ENCODE measurements at places on chromosomes 4 and X.

DNA sequence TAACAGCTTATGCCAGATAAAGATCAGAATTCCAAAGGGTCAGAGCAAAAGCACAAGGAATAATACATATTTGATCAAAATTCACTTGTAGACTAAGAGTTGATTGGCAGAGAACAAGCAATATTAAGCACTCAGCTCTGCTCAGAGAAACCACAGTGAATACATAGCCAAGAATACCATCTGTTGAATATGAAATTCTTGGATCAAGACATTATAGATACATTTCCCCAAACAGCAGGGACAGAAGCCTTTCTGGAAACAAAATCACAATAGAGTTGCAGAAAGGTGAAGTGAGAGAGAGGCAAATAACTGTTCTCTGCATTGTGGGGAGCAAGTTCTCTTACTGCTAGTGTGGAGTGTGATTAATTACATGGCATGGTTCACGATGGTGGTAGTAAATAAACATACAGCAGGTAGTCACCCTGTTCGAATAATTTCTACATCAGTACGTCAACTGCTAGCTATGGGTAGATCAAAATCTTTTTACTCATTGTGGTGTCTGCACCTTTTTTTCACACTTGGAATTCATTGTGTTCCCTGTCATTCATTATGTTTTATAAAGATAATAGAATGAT lies 366.7 kb downstream of the PCDH7 start:
- H3K27ac ChIP-seq, result no peak overlapping the region
- no peaks in the 10 kb centered on the region for H3K36me3 ChIP-seq
- DNase-seq, result no peak
- no peaks in the 10 kb centered on the region for H3K27me3 ChIP-seq

DNA sequence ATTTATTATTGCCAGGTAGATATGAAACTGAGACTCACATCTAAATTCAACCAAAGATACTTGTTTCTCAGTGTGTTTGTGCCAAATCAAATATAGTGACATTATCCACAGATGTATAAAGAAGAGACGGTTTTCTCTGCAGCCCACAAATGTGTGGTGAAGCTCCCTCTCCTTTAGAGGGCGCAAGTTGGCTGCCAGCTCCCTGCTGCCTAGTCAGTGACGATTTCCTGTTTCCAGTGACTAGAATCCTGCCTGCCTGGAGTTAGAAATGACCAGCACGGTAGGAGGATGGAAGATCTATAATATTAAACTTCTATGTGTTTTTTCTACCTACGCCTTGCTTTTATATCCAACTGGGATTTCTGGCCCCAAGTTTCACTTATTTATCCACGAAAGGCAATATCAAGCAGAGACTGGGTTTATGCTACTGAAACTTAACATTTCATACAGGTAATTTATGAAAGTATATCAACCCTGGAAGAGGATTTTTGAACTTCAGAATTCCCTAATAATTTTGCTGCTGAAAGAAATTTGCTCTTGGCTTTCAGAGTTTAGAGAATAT lies 1793.7 kb upstream of the TENM3 start:
- no peak overlapping the region for H3K4me3 ChIP-seq
- H3K36me3 ChIP-seq, result no peaks in the 10 kb centered on the region
- no peaks in the 10 kb centered on the region for H3K4me1 ChIP-seq
- no peak overlapping the region for H3K27ac ChIP-seq
- peak; percentile 51 for DNase-seq
- H3K27me3 ChIP-seq, result no peaks in the 10 kb centered on the region

DNA sequence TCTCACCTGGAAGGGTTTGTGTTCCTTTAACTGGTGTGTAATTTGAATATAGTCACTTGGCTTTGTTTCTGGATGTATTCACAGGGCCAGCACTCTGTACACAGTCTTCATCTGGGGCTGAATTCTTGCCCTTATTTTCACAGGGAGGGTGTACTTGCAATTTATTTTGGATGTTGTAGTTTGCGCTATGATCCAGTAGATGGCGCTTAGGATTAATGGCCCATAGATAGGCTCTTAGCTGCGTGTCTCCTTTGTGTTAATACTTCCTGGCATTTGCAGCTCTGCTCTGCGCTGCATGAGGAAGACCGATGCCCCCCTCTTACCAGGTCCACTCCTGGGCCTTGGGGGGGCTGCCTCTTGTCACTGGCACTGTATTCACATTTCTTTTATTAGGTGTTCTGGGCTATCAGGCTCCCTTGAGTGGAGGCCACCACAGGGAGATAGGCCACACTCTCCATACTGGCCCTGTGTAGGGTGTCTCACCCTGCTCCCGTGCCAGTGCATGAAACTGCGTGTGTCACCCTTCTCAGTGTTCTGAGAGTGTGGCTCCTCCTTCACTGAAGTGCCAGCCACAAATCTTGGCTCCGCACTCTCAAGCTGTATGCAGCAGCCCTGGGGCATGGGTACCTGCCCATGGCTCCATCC lies 562.2 kb downstream of the ZIC3 start:
- no peaks in the 10 kb centered on the region for H3K27me3 ChIP-seq
- no peaks in the 10 kb centered on the region for H3K36me3 ChIP-seq
- H3K4me3 ChIP-seq, result no peak overlapping the region
- no peak overlapping the region for H3K27ac ChIP-seq

DNA sequence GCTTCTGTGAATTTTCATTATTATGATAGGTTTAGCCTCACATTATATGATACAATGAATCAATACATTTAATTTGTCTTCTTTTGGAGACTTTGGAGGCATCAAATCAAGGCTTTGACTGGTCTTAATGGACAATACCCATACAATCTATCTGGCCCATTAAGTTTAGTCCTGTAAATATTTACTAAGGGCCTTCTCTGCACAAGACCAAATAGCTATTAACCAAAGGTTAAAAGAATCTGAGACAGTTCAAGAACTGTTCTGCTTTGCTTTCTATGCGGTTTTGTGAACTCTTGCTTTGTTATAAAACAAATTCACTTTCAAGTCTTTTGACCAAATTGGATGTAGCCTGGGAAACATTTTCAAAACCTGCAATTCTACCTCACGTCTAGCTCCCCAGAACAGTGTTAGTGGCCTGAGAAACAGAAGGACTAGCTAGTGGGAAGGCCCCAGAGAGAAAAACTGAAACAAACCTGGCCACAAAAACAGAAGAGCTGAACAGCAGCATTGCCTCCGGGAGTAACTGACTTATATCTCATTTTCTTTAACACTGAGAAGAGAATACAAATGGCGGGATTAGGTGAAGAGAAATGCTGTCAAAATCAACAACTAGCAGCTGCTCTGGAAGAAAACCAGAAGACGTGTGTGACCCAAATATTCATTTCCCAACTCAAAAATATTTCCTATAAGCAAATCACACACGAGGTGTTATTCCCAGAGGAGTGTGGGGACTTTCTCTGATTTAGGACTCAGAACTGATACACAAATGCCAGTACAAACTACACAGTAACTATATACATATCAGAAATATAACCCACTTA lies 548 bp downstream of the TLR1 start:
- no peak overlapping the region for H3K4me3 ChIP-seq
- no peaks in the 10 kb centered on the region for H3K27me3 ChIP-seq
- no peak for DNase-seq

DNA sequence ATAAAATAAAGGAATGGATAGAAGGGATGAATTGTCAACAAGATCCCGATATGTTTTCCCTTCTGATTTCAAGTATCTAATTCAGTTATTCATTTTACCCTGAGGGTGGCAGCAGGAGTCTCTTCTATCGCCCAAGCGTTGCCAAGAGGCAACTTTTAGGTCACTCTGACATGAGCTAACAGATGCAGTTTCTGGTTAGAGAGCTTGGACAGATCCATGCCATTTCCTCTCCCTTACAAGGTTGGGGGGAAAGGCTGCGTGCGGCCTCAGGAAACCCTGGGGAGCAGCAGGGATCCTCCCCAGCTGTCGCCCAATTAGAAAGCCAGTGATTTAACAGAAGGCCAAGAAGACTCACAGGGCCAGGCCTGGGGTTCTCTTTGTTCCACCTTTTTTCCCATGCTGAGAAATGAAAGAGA lies 35.3 kb upstream of the WAS start:
- H3K27ac ChIP-seq, result no peak overlapping the region
- no peaks in the 10 kb centered on the region for H3K27me3 ChIP-seq
- no peaks in the 10 kb centered on the region for H3K36me3 ChIP-seq
- H3K4me3 ChIP-seq, result no peak overlapping the region

GRCh38 chr4:22522206-22522605 lies 6.3 kb upstream of the ADGRA3 start:
- no peak overlapping the region for H3K27ac ChIP-seq
- no peak overlapping the region for H3K4me3 ChIP-seq
- no peak for DNase-seq
- no peaks in the 10 kb centered on the region for H3K4me1 ChIP-seq

DNA sequence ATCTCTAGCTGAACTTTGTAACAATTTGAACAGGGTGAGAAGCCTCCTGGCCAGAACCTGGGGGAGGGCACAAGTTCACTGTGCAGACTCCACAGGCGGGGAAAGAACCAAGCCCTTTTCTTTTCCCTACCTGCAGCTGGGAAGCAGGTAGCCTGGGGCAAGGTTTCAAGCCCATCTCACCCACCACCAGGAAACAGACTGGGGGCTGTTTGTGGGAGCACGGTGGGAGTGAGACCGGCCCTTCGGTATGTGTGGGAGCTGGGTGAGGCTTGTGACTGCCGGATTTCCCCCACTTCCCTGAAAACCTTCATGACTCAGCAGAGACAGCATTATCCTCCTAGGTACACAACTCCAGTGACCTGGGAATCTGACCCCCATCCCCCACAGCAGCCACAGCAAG lies 211.7 kb downstream of the ZNF674 start:
- no peaks in the 10 kb centered on the region for H3K27me3 ChIP-seq
- peak overlapping the region; percentile 92 for H3K27ac ChIP-seq
- peaks cover 19% of the 10 kb centered on the region for H3K4me1 ChIP-seq

GRCh38 chrX:1443496-1444075 lies 9.1 kb downstream of the ASMTL start:
- DNase-seq, result no peak
- no peaks in the 10 kb centered on the region for H3K27me3 ChIP-seq
- H3K4me1 ChIP-seq, result no peaks in the 10 kb centered on the region
- no peaks in the 10 kb centered on the region for H3K36me3 ChIP-seq

- H3K27me3 ChIP-seq, result no peaks in the 10 kb centered on the region
- H3K4me1 ChIP-seq, result no peaks in the 10 kb centered on the region
- H3K4me3 ChIP-seq, result no peak overlapping the region
- H3K36me3 ChIP-seq, result no peaks in the 10 kb centered on the region
- H3K27ac ChIP-seq, result peak overlapping the region; percentile 48
- DNase-seq, result peak; percentile 53
Observed at GRCh38 chrX:115690511-115691216, 129.7 kb downstream of the PLS3 start.

DNA sequence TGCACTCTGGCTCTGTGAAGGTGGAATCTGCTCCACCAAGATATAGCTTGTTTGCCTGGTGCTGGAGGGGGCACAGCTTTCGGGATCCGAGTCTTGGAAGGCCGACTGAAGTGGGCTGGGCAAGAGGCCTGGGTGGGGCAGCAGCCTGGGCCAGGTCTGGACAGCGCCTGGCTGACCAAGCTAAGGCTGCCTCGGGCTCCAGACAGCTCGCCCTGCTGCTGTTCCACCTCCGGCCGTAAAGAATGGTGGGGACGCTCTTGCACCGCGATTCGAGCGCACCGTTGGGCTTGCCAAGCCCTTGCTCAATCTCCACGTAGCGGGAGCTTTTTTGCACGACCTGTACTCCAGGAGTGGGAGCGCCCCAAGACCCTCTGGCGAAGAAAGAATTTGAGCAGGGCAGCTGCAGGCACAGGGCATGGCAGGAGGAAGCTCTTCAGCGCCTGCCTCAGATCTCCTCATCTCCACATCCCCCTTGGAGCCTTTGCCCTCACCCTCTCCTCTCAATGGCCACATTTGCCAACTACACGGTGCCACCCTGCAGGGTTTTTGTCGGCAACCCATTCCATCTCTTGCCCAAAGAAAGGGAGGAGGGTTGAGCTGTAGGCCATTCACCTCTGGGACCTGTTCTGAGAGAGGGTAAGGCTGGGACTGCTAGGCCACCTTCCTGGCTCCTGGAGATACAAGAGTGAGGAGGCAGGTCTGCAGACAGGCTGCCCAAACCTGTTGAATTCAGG lies 18.9 kb downstream of the CNGA2 start:
- H3K27ac ChIP-seq, result no peak overlapping the region
- H3K36me3 ChIP-seq, result no peaks in the 10 kb centered on the region
- H3K27me3 ChIP-seq, result no peaks in the 10 kb centered on the region
- peak; percentile 36 for DNase-seq
- H3K4me3 ChIP-seq, result no peak overlapping the region

DNA sequence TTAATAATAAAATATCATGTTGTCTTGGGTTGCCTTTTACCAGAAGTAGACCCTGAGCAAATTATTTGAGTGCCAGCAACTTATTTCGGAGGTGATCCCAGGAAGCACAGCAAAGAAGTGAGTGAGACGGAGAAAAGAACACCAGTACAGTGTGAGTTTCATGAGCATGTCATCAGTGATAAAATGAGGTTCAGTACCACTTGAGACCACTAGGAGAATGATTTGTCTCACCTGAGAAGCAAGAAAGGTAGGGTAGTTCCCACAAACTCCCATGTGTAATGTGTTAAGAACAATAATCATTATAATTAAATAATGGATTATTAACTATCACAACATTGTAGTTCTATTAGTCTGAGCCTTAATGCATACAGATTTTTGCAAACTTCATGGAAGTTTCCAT lies 112.8 kb upstream of the DMD start:
- no peaks in the 10 kb centered on the region for H3K4me1 ChIP-seq
- H3K27ac ChIP-seq, result no peak overlapping the region
- no peak overlapping the region for H3K4me3 ChIP-seq
- no peaks in the 10 kb centered on the region for H3K27me3 ChIP-seq

GRCh38 chrX:15087747-15088146 lies 182.1 kb downstream of the ASB9 start:
- H3K4me1 ChIP-seq, result peaks cover 12% of the 10 kb centered on the region
- no peaks in the 10 kb centered on the region for H3K36me3 ChIP-seq
- no peaks in the 10 kb centered on the region for H3K27me3 ChIP-seq
- peak; percentile 37 for DNase-seq

- peaks cover 17% of the 10 kb centered on the region for H3K4me1 ChIP-seq
- no peak for DNase-seq
- no peaks in the 10 kb centered on the region for H3K27me3 ChIP-seq
- H3K36me3 ChIP-seq, result no peaks in the 10 kb centered on the region
- H3K27ac ChIP-seq, result no peak overlapping the region
- no peak overlapping the region for H3K4me3 ChIP-seq
Observed at GRCh38 chr4:76532805-76533204, 97.8 kb downstream of the SHROOM3 start.

- H3K27ac ChIP-seq, result no peak overlapping the region
- no peak for DNase-seq
- H3K4me3 ChIP-seq, result no peak overlapping the region
- H3K27me3 ChIP-seq, result no peaks in the 10 kb centered on the region
- H3K4me1 ChIP-seq, result peaks cover 4% of the 10 kb centered on the region
Observed at GRCh38 chr4:55528491-55528890, 18.2 kb downstream of the CLOCK start.

DNA sequence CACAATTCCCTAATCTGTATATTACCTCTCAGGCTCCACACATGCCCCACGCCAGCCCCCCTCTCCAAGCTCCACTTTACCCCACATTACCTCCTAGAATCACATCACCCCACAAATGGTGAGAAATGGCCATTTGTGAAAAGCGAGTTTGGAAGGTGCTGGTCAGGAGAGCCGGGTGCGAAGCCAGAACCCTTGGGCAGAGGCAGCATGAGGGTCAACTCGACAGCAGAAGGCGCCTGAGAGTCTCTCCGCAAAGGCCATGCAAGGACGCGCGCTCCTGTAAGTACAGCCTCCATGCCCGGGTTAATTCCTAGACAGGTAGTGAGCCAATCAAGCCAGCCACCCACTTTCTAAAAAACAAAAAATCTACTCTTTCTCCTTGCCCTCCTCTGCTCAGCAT lies 42.4 kb downstream of the RHOXF2 start:
- no peaks in the 10 kb centered on the region for H3K4me1 ChIP-seq
- DNase-seq, result no peak
- no peak overlapping the region for H3K4me3 ChIP-seq

- H3K4me1 ChIP-seq, result peaks cover 22% of the 10 kb centered on the region
- no peaks in the 10 kb centered on the region for H3K36me3 ChIP-seq
- H3K27ac ChIP-seq, result no peak overlapping the region
- H3K4me3 ChIP-seq, result no peak overlapping the region
Observed at GRCh38 chr4:144181391-144181790, 40.9 kb upstream of the GYPA start.

All from Caco-2 (cell line).